ENCODE measurements at places on chromosomes 2 and 18.

DNA sequence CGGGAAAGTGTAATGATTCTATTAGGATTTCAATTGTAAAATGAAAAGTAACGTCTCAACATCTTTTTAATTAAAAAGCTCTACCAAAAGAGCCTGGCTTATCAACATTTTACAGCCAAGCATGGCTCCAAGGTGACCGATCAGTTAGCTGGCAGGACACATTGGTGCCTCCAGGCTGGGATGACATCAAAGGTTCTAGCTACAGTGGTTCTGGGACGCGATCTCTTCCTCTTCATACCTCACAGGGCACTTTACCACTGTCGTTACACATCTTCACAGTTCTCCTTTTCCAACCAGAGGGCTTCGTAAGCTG is 693 bp downstream of the ORC2 start:
- DNase-seq = no peak

DNA sequence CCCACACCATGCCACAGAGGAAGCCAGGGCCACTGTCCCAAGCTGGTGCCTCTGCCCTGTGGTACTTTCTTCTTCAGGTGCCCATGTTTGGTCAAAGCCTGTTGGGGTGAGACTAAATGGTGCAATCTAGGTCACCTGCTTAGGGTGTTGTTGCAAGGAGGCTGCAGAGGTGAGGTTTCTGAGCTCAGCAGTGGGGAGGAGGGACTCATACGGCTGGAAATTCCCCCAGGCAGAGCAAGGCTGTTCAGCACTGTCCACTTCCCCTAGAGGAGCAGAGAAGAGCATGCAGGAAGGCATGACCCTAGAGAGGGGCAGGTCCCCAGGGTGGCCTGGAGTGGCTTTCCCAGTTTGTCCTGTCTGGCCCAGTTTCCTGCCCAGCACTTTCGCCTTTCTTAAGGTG is 211.0 kb downstream of the HAUS1 start:
- no peak for DNase-seq

DNA sequence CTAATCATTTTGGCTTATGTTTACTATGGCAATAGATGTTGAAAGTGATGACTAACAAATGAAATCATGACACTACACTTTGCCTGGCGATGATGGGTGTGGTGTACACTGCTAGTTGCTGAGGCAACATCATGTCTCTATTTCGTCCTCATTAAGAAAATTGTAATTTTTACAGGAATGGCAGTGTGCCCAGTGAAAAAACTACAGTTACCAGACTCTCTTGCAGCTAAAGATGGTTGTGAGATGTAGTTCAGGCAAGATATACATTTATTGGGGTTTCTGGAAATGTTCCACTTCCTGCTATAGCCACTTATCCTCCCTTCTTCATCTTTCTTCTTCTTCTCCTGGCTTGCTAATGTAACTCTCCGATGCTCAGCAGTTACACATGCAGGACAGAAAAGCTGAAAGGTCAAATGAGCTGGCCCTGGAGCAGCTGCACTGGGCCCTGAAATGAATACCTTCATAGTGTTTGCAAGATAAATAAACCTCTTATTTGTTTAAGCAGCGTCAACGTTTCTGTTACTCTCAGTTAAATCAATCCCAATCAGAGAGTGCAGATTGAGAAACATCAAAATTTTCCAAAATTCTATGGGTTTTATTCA is 46.0 kb downstream of the SOCS6 start:
- peak; percentile 32 for DNase-seq

DNA sequence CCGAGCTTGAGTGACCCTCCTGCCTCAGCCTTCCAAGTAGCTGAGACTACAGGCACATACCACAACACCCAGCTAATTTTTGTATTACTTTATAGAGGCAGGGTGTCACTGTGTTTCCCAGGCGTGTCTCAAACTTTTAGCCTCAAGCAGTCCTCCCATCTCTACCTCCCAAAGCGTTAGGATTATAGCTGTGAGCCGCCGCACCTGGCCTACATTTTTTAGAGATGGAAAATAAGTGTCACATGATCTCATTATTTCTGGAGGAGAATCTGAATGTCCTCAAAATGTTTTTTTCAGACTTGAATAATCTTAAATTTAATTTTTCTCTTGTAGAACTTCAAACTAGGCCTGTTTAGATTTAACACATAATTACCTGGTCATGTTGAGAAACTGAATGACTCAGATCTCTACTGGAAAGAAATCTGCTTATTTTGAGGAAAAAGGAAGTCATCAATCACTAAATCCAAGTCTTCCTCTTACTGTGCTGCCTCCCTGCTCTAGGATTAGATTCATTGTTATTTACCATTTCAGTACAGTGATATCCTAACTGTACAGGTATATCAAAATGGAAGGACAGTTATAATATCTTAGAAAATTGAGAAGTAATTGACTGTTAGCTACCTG is 92.4 kb downstream of the COX7A2L start:
- peak; percentile 29 for DNase-seq

DNA sequence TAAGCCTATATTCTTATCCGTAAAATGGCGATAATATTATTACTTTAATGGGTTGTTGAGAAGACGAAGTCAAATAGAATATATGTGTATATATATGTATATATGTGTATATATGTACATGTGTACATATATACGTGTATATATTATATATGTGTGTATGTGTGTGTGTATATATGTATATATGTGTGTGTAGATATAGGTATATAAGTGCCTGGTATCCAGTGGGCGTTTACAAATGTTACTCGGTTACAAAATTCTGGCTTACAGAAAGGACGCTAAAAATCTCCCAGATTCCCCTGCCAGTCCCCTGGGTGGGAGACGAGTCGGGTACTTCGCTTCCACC is 295 bp upstream of the MTX2 start:
- no peak for DNase-seq

GRCh38 chr18:44520981-44521667 is 159.6 kb upstream of the SETBP1 start:
- DNase-seq = peak; percentile 4

GRCh38 chr2:140895378-140895777 is 1235.4 kb downstream of the LRP1B start:
- no peak for DNase-seq

DNA sequence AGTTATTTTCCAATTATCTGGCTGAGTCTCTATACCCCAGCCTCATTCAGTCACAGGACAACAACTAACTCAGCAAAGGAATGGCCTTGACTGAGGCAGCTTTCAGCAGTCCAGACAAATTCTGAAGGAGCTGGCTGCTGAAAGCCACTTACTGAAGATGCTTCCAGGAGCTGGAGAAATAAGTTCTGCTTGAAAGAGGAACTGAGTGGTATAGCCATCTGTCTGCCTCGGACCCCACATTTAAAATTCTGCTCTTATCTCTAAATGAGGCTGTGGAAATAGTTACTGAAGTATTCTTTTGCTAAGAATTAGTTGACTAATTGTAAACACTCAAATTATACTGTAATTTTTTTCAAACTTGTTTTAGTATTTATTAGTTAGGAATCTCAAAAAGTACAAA is 9.1 kb upstream of the GPD2 start:
- DNase-seq = no peak

GRCh38 chr2:231531883-231532755 is 1.9 kb upstream of the NMUR1 start:
- DNase-seq = no peak
